Fibroblast of upper back skin (primary cell): ENCODE measurements at places on chromosomes 4 and X.

DNA sequence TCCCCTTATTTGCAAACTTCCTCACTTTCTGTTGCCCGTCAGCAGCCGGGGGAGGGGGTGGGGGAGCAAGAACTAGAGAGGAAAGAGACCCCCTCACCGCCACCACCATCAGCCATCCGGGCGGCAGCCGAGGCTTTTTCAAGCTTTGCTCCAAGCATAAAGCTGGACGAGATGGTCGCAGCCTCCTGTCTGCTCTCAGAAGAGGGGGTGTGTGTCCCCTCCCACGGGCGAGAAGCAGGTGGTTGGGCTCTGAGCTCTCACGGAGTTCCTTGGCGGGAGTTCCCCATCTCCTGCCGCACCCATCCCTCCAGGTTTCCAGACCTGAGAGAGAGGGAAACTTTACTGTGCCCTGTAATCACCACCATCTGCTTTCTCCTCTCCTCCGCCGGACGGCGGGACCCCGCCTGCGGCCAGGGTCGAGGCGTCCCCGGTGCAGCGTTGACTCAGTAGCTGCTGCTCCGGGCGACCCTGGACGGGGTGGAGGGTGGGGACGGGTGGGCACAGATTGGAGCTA lies 4.7 kb upstream of the ARX start:
- no peak for DNase-seq

GRCh38 chr4:84433633-84434222 lies 65.4 kb downstream of the NKX6-1 start:
- DNase-seq: no peak

DNA sequence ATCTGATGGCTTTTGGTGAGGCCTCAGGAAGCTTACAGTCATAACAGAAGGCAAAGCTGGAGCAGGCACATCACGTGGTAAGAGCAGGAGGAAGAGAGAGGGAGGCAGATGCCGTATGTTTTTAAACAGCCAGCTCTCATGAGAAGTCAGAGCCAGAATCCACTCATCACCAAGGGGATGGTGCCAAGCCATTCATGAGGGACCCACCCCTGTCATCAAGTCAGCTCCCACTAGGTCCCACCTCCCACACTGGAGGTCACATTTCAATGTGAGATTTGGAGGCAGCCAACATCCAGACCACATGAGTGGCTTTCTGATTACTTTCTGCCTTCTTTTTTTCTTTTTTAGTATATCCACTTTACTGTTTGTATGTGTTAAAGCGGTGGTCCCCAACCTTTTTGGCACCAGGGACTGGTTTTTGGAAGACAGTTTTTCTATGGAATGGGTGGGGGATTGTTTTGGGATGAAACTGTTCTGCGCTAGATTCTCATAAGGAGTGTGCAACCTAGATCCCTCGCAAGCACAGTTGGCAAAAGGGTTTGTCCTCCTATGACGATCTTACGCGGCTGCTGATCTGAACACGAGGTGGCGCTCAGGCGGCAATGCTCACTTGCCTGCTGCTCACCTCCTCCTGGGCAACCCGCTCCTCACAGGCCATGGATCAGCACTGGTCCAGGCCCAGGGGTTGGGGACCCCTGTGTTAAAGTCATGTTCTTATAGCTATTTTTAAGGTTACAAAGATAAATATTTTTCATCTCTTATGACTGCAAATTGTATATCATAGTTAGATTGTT lies 61.7 kb downstream of the SLIT2 start:
- DNase-seq: no peak

GRCh38 chr4:140344621-140345020 lies 28.8 kb upstream of the SCOC start:
- DNase-seq: no peak

- no peak for DNase-seq
Observed at GRCh38 chr4:102129810-102130209, 215.5 kb downstream of the SLC39A8 start.

GRCh38 chr4:94415448-94415847 lies 36.3 kb upstream of the PDLIM5 start:
- no peak for DNase-seq

GRCh38 chr4:159048166-159048886 lies 54.6 kb upstream of the RAPGEF2 start:
- peak; percentile 68 for DNase-seq

DNA sequence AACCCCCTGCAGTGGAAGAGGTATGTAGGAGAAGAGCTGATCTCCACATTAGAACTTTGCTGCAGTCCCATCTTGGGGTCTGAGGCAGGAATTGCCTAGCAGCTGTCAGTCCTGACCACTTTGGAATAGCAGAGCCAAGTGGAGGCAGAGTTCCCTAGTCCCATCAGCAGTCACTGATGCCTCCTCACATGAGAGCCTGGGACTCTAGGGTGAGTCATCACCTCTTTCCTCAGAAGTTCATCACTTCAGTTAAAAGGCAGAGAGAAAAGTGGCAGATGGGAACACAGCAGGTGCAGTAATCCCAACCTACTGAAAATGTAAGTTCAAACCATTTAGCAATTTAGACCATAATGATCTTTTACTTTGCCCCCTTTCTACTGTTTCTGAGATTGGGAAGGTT lies 73.9 kb upstream of the MED14 start:
- peak; percentile 15 for DNase-seq

DNA sequence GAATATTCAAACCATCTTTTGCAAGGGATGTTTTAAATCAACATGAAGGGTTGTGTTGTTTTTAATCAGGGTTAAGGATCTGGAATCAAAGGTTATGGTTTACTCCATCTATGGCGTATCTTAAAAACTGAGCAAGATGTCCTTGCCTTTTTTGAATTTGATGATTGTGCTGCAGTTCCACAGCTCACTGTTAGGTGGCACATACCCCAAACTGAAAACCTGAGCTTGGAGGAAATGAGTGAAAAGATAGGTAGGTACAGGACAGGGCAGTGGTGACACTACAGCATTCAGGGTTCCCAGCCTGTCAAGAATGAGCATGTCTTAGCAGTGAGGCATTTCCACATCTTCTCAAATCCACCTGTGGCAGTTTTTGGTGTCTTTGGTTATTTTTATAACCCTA lies 13.1 kb upstream of the EOLA1 start:
- DNase-seq: peak; percentile 30

DNA sequence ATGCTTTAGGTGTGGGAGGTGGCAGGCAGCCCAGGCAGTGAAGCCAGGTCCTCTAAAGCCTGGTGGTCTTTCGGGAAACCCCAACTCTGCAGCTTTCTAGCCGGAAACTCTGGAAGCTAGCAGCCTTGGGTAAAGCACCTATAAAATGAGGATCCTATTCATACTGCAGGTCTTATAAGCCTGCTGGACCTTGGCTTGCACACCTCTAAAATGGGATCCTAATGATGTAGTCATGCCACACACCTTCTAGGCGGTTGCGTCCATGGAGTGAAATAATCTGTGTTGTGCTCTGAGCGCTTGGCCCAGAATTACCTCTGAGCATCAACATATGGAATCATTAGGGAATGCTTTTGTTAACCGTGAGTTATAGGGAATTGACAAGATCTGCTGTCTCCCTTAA lies 36.0 kb upstream of the STS start:
- no peak for DNase-seq

- peak; percentile 33 for DNase-seq
Observed at GRCh38 chr4:141599853-141600252, 36.5 kb upstream of the IL15 start.

GRCh38 chr4:36211084-36211483 lies 33.2 kb downstream of the ARAP2 start:
- DNase-seq: no peak

GRCh38 chr4:18756671-18757070 lies 735.1 kb upstream of the LCORL start:
- DNase-seq: no peak

GRCh38 chr4:166501941-166502382 lies 628.9 kb downstream of the TLL1 start:
- DNase-seq: peak; percentile 40

GRCh38 chrX:69158166-69158980 lies 6.9 kb downstream of the PJA1 start:
- peak; percentile 68 for DNase-seq

DNA sequence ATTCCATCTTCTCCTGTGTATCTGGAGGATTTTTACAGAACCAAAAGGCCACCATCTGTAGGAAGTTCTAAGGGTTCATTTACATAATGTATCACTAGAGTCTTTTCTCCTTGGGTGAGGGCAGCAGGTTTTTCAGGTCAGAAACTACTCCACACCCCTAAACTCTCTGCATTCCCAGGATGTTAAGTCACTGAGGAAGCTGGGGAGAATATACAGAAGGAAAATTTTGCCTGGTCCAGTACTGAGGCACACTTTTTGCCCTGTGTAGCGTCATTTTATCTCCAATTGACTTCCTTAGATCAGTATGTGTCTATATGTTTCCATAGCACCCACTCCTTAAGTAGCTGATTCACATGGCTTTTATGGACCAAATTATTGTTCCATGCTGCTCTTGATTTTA lies 17.0 kb downstream of the XKRX start:
- no peak for DNase-seq

- no peak for DNase-seq
Observed at GRCh38 chr4:3374667-3375066, 67.1 kb upstream of the HGFAC start.

- DNase-seq: peak; percentile 62
Observed at GRCh38 chrX:101057093-101057714, 5.3 kb upstream of the TRMT2B start.

DNA sequence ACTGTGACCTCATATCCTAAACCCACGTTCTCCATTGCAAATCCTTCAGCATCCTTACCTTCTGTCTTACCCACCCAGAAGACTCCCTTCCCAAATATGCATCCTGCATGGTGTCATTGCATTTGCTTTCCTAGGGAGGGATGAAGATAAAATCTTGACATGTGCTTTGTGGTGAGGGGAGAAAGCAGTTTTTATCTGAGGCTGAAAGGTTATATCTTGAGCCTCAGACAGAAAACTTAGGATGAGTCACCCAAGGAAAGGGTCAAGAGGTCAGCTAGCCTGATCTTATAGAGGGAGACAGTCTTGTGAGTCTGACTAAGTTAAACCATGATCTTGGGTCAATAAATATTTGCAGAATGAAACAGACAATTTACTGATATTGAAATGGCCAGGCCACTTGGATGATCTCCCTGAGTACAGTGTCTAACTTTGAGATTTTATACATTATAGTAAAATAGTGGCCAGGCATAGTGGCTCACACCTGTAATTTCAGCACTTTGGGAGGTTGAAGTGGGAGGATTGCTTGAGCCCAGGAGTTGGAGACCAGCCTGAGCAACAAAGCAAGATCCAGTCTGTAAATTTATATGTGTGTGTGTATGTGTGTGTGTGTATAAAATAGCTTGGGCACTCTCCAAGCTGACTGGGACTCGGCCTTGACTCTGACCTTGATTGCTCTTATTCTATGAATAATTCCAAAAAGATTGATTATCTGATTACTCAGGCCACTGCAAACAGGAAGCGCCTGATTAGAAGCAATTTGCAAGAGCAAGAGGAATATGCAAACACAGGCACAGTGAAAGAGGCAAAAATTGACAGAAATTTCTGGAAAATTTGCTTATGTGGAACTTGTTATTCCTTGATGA lies 15.4 kb upstream of the FAM9C start:
- peak; percentile 52 for DNase-seq

GRCh38 chrX:41827886-41828285 lies 95.5 kb downstream of the CASK start:
- peak; percentile 82 for DNase-seq

GRCh38 chr4:130486841-130487240 lies 1390.9 kb downstream of the C4orf33 start:
- DNase-seq: no peak

DNA sequence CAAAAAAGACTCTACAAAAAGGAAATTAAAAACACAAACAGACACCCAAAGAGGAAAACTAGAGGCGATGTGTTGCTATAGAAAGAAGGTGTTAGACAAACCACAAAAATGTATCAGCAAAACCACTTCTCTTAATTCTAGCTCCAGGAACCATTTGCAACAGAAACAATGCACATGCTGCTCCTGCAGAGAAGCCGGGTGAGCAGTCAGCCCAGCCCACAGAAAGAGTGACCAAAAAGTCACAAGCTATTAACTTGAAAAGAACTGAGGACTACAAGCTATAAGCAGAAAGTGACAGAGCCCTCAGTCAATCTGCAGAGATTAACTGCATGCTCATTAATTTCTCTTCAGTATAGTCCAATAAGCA lies 96.2 kb upstream of the KLHL13 start:
- DNase-seq: no peak

DNA sequence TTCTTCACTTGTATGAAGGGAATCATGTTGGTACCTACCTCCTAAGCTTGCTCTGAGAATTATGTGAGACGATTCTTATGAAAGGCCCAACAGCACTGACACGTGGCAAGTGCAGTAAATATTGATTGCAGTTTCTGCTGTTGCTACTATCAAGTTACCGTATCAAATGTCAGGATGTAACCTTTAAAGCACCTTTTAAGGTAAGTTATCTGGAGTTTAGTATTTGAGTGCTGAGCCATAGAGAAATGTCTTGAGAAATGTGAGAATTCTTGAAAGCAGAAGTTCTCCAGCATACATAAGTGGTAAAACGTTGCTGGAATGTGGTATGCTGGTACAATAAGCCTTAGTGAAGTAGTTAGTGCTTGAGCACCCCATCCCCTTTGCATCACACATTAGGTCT lies 90.4 kb downstream of the PHOX2B start:
- DNase-seq: no peak

DNA sequence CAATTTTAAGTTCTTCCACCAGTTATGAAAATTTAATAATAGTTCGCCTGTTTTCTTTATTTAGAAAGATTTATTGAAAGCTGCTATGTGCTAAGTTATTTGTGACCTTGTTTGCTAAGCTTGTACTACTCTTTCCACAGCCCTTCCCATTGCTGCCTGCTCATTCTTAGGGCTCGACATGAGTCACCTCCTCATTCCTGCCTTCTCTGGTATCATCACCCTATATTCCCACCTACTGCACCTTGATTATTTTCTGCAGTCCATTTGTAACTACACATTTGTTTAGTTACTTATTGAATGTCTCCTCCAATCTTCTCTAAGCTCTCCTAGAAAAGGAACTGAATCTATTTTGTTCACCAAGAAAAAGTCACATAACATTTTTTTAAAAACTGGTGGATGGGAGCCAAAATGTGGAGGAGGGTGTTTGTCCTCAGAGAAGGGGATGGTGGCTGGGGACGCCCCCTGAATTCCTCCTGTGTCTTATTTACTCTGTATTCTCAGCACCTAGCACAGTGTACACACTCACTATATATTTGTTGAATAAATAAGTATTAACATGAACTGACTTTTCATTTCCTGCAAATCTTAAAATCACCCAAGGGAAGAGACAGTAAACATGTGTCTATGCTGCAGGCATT lies 3.7 kb upstream of the RAB9A start:
- no peak for DNase-seq

- no peak for DNase-seq
Observed at GRCh38 chrX:132037479-132037993, 14.4 kb downstream of the STK26 start.

GRCh38 chr4:7191546-7192251 lies 639 bp upstream of the SORCS2 start:
- DNase-seq: no peak

GRCh38 chr4:20305976-20306375 lies 54.3 kb downstream of the SLIT2 start:
- no peak for DNase-seq

DNA sequence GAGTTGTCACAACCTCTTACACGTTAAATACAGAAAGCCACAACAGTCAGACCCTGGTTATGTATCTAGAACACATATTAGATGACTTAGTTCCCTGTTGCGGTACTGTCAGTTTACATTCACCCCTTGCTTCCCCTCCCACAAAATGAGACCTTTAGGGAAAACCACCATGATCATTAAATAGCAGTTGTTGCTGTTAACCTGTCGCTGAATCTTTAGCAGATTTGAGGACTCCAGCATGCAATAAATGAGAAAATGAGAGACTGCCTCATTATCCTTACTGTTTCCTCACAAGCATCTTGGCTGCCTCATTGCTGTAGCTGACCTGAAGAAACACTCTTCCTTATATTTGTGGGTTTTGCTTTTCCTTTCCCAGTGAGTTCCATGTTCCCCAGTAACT lies 77.8 kb downstream of the HOPX start:
- DNase-seq: no peak
